ENCODE measurements at places on chromosomes 6 and 20.

GRCh38 chr6:13500264-13500663 is 12.9 kb upstream of the GFOD1 start:
- DNase-seq, result no peak

GRCh38 chr6:89997456-89998445 is 103.5 kb downstream of the GJA10 start:
- DNase-seq, result no peak

DNA sequence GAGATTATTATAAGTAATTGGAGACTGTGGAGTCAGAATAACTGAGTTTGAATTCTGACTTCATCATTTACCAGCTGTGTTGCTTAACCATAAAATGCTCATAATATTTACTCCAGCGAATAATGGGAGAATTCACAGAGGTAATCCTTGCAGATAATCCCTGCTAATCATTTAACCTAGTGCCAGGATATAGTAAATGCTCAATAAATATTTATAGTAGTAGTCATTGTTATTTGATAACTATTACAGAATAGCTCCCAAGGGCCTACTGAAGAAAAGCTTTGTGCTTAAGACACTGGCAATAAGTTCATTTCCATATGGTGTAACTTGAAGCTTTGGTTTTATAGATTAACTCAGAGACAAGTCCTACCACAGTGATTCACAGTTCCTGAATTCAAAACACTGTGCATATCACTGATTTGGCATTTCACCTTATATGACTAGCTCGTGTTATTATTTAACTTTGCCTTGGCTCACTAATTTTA is 208.8 kb upstream of the PLCB4 start:
- no peak for DNase-seq

DNA sequence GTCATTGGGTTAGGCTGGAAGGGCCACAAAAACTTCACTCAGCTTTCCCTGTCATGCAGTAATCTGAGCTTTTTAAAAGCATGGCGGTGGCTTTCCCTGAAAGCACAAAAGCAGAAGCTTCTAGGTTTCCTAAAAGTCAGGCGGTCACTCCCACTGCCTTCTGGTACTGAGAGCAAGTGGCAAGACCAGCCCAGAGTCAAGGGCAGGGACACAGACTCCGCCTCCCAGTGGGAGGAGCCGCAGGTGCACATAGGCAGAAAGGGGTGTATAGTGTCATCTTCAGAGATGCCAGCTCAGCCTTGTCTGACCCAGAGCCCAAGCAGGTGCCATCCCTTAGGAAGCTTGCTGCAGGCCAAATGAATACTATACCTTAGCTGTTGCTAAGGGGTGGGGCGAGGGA is 18.0 kb upstream of the PACSIN1 start:
- no peak for DNase-seq

GRCh38 chr6:41071501-41071922 is 644 bp downstream of the OARD1 start:
- no peak for DNase-seq

- no peak for DNase-seq
Observed at GRCh38 chr6:159043251-159043650, 1.5 kb downstream of the TAGAP start.

GRCh38 chr6:36615018-36615761 is 21.0 kb downstream of the SRSF3 start:
- DNase-seq, result no peak

DNA sequence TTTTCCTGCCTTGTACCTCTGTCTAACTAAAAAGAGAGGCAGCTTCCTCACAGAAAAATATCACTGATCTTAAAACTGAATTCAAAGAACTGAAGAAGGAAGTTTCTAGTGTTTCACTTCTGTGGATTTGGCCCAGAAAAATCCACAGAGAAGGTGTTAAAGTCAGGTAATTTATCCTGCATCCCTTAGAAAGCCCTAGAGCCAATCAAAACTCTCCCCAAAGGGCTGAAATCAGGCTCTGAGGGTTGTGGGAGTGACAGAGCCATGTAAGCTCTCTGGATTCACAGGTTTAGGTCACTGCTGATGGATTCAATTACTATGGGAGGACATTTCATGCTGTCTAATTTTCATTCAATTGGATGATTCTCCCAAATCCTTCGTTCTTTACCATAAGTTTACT is 152.3 kb downstream of the OR2B2 start:
- no peak for DNase-seq

GRCh38 chr6:29965563-29965872 is 23.2 kb downstream of the HLA-A start:
- no peak for DNase-seq

DNA sequence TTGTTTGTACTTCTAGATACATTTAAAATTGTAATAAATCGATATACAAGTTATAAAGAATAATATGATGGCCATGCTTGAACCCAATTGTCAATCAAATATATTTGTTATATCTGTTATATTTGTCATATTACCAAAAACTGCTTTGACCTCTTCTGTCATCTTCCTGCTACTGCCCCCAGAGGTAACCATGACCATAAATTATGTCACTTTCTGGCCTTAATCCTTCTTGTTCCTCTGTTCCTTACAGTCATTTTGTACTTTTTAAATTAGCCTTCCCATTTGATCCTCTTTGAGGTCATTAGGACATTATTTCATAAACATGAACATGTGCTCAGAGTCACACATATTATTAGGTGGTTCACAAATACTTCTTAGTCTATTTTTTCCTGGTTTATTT is 124.7 kb downstream of the HFE start:
- DNase-seq, result no peak

DNA sequence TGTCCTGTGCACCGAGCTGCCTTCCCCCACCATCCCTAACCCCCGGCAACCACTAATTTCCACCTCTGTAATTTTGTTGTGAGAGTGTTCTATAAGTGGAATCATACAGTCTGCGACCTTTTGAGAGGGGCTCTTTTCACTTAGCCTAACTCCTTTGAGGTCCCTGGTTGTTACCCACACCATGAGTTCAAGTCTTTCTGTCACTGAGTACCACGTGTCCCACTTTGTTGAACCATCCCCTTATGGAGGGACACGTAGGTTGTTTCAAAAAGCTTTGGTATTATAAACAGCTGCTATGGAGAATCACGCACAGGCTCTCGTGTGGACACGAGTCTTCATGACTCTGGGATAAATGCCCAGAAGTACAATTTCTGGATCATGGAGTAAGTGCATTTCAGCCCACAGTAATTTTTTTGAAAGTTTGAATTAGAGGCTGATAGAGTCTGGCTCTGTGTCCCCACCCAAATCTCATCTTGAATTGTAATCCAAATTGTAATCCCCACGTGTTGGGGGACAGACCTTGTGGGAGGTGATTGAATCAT is 9.5 kb downstream of the FAM209B start:
- no peak for DNase-seq

- DNase-seq, result no peak
Observed at GRCh38 chr6:11710311-11710761, 68.3 kb downstream of the ADTRP start.

DNA sequence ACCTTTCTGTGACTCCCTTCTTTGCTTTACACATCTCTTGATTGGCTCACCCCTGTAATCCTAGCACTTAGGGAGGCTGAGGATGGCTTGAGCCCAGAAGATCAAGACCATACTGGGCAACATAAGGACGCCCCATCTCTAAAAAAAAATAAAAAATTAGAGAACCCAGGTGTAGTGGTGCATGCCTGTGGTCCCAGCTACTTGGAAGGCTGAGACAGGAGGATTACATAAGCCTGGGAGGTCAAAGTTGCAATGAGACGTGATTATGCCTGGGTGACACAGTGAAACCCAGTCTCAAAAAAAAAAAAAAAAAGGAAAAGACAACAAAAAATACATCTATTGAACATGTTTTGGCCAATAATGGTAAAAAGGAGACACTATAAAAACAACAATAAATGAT is 37.8 kb downstream of the CHD6 start:
- DNase-seq, result no peak

GRCh38 chr6:158170656-158171081 is 2.5 kb downstream of the GTF2H5 start:
- DNase-seq, result no peak

GRCh38 chr20:4091490-4092479 is 76.4 kb upstream of the RNF24 start:
- no peak for DNase-seq

- DNase-seq, result no peak
Observed at GRCh38 chr6:13678255-13678983, 33.2 kb downstream of the RANBP9 start.

GRCh38 chr6:78505178-78505577 is 362.2 kb upstream of the IRAK1BP1 start:
- no peak for DNase-seq

DNA sequence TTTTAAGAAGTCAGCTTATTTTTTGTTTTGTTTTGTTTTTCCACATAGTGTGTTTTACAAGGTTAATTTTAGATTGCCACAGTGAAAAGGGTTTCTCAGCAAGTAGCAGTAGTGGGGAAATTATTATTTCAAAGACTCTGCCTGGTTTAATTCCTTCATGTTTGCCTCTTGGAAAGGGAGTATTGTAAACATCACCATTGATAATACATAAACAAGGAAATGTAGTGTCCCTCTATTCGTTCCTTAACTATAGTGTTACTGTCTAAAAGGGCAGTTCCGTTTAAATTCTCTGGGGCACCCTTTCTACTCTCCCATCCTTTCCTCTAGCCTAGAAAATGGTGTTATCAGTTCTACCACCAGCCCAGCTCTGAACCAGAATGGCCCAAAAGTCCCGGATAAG is 391.0 kb upstream of the SOX4 start:
- no peak for DNase-seq

Measured in activated CD4-positive, CD25-positive, alpha-beta regulatory T cell treated with anti-CD3 and anti-CD28 coated beads, Interleukin-2, amount 50 U/mL, for 16 hours (primary cell).